Activated CD4-positive, alpha-beta memory T cell treated with anti-CD3 and anti-CD28 coated beads for 36 hours (primary cell): ENCODE measurements at places on chromosomes 2 and 18.

DNA sequence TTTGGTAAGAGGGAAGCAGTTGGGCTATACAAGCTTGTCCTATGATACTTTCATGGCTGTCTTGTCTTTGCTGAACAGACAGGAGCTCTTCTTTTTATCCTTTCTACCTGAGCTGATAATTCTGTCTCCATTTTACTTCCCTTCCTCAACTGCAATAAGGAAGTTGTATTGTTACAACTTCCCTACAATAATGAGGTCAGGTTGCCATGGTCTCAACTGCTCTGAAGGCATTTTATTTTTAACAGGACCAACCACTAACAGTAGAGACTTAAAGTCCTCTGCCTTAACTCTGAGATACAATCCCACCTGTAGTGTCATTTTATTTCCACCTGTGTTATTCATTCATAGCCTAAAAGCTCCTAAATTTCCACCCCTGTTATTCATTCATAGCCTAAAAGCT, 118.6 kb upstream of the PGAP1 start:
- DNase-seq = no peak

DNA sequence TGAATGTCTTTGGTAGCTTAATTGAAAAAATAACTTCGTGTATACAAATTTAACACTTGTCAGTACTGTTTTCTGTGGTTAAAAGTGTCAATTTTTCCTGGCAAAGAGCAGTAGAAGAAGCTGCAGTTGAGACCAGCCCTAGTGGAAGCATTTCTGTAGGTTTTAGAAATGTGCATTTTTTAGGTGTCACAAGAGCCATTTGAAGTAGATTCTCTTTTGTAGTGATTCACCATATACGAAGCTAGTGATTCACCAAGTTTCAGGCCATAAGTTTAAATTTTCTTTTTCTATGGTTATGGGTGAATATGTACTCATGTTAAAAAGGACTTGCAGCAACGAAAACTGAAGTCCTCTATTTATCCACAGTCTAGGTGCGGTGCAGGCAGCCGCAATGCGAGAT, 4.2 kb downstream of the NABP1 start:
- peak; percentile 13 for DNase-seq

DNA sequence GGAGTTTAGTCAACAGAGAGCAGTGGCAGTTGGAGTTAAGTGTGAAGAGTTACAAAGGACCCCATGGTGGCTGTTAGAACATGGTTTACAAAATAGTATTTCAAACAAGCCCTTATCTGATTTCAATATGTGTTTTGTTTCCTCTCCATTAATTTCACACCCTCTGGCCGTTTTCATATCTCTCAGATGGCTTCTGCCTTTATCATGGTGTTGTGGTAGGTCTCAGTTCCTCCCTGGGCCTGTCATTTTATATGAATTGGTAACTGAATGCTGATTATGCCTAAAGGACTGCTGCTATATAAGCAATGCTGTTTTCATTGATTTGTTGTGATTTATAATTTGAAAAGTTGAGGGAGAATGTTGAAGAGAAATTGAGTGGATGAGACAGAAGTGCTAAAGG, 686.7 kb downstream of the NYAP2 start:
- DNase-seq = no peak

- DNase-seq = no peak
Observed at GRCh38 chr18:48679236-48679635, 140.4 kb downstream of the CTIF start.

DNA sequence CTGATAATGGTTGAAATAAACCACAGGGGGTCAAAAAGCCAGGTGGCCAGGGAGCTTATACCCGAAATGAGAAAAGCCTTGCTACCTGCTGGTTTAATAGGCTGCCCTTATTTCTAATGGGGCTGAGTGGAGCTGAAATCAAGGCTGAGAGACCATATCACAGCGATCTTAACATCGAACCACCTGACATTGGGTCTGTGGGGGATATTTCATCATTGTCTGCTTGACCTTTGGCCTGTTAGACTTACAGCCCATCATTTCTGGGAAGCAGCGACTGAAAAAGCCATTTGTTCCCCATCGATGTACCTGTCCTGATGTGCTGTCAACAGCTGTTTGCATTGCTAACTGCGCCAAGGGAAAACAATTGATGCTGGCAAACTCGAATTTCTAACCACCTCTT, 199.7 kb upstream of the SLC14A2 start:
- no peak for DNase-seq

GRCh38 chr18:80159713-80160636, 50.9 kb downstream of the ADNP2 start:
- peak; percentile 65 for DNase-seq

DNA sequence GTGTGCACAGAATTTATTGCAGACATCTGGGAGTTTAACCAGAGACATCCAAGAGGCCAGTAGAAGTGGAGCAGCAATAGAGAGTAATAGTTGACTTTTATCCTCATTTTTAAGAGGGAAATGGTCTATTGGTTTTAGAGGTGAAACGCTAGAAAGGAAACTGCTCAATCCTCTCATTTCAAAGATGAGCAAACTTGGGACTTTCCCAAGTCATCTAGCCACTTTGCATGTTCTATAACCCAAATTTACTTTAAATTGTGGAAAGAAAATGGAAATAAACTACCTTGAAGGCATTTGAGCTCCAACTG, 601.7 kb downstream of the ARHGAP15 start:
- no peak for DNase-seq

- no peak for DNase-seq
Observed at GRCh38 chr2:186946896-186947467, 98.0 kb upstream of the ZSWIM2 start.

GRCh38 chr18:49910019-49910418, 96.7 kb upstream of the ACAA2 start:
- no peak for DNase-seq

DNA sequence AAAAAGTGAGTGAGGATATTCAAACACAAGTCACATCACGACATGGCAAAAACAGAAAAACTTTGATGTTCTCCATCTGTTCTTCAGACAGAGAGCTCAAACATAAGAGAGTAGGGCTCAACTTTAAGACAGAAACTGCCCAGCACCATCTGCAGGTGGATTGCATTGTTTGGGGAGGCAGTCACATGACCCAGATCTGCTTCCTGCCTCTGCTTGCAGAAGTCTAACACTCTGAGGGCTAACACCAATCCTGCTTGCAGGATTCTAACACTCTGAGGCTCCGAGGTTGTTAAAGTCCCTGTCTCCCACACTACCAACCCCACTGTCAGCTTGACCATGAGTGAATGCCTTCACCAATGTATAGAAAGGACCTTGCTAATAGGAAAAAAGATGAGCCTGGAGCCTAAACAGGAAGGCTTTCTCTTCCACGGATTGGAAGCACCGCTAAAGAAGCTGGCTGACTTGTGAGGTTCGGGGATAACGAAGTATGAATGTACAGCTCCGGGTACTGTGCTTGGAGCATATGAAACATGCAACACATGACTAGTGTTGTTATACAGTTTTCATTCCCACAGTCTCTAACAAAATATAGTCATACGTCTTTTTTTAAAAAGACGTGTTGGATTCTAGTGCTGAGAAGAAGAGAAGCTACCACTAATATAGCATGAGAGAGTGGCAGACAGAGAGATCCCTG, 176.6 kb upstream of the CREB1 start:
- peak; percentile 55 for DNase-seq

- no peak for DNase-seq
Observed at GRCh38 chr2:28084564-28084963, 194.0 kb downstream of the BABAM2 start.

DNA sequence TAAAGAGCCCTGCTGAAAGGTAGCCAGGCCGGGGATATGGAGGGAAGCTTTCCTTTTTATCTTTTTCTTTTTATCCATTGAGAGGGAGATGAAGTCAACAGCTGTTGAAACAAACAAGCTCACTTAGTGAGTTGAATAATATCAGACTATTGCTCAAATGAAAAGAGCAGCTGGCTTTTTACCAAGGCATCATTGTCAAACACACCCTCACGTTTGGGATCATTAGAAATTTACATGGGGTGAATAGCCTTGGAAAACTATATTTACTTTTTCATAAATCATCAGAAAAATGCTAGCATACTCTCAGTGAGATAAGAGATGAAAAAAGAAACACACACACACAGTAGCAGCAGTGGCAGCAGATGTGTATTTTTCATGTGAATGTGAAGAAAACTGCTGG, 71.5 kb upstream of the HNMT start:
- DNase-seq = no peak

DNA sequence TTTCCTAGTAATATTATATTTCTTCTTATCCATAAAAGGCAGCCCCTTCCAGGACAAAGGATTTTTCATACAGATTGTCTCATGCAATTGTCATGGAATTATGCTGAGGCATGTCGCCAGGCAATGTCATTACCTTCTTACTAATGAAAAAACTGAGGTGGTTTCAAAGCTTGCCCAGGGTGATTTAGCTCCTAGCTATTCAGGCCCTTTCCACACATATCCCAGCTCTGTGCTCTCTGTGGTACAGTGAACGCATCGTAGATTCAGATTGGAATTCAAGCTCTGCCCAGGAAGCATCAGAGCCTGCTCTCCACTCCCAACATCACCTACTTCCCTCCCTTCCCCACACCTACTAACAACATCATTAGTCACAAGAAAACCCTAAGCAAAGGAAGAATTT, 60.1 kb downstream of the ATP8B1 start:
- no peak for DNase-seq

DNA sequence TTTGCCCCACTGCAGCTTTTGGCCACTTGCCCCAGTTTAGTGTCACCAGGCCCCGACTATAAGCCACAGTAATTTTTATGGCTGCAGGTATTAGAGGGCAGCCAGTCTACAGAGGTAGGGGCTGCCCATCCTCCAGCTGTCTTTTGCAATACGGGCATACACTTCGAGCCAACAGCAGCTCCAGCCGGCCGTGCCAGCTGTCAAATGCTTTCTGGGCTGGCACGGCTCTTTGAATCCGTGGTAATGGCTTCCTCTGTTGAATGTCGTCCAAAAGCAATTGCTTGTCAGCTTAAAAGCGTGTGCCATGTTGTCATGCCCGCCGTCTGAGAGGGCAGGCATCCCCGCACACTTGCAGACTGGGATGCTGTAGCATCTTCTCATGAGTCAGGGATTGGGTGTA, 41.3 kb downstream of the BCL2L11 start:
- DNase-seq = no peak

- no peak for DNase-seq
Observed at GRCh38 chr2:161373942-161374341, 42.2 kb upstream of the TBR1 start.

DNA sequence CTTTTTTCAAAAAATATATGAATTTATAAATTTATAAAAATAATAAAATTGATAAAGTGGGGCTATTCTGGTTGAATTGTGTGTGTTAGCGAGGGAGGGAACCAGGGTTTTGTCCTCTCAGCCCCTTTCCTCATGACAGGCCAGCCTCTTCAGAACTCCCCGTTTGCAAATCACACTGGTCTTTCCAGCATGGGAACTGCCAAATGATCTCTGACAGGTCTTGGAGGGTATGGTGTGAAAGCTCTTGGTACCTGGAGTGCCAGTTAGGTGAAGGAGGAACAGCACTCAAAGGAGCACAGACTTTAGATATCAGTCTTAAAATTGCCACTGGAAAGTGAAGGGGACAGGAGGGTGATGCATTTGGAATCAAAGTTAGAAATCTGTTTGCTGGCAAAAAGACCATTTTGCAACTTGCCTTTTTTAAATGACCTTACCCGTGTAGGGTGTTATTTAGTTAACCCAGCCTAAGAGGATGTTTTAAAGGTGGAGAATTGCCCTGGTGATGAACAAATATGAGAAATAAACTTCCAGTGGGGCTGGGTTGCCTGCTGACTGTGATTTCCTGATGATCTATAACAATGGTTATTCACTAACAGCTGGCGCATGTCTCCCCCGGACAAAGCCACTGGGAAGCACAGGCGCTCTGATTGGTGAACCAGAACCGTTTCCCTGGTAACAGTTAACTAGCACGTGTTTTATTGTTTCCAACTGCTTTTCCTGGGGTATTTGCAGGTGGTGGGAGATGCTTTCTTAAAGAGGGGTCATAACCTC, 85.3 kb upstream of the EFEMP1 start:
- DNase-seq = no peak

GRCh38 chr18:51654488-51655326, 457.2 kb upstream of the MEX3C start:
- no peak for DNase-seq

GRCh38 chr18:45050712-45051601, 370.3 kb downstream of the SETBP1 start:
- no peak for DNase-seq

DNA sequence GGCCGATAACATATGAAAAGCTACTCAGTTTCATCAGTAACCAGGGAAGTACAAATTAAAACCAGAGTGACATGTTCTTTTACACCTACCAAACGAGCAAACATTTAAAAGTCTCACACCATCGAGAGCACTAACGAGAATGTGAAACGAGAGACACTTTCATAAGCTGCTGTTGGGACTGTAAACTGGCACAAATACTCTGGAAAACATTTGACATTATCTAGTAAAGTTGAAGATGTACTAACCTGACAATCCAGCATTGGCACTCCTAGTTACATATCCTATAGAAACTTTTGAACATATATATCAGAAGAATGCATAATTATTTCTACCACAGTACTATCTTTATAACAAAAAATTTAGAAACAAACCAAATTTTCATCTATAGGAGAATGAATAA, 28.1 kb downstream of the NBAS start:
- DNase-seq = no peak

GRCh38 chr18:64528646-64529045, 379.8 kb upstream of the LINC00305 start:
- no peak for DNase-seq

DNA sequence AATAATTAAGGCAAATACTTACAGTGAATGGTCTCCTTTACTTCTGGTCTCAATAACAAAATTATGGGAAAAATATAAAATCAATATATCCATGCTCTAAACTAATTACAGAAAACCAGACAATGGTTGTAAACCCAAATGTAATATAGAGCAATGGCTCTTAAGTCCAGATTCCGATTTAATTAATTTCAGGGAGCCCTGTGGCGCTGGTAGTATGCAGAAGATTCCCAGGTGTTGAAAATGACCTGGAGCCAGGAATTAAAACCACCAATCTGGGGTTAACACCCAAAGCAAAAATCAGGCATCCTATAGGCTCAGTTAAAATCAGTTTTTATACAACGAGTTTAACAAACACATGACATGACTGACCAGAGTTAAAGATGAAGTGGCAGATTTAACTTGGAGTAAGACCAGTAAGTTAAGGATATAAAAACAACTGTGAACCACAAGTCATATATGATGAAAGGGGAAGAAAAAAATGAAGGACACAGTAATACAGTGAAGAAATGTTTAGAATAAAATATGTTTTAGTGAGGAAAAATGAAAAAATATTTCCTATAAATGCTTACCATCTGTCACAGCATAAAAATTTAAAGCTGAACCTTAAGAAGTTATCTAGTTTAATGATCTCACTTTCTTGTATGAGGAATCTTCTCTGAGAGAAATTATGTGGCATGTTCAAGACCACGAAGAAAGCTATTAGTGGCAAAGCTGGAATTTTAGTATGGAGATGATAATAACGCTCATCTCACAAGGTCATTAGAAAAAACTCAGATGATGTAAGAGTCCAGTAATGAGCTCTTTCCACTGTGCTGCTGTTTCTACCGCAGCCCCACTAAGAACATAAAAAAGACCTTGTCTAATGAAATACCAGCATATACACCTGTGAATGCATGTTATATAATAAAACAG, 45.8 kb upstream of the FLACC1 start:
- no peak for DNase-seq

GRCh38 chr2:71605781-71606241, 152.4 kb downstream of the DYSF start:
- DNase-seq = no peak
